Karpas-422 (cell line): ENCODE measurements at places on chromosomes 11 and 22. TPM values are rescaled to one million over a fixed set of nuclear protein-coding genes. Genes with fewer than 3 reads are reported as not detected.

- DNase-seq = no peak
Measured at GRCh38 chr11:13073119-13073981, 64.2 kb downstream of the RASSF10 start.

The CCDC88B gene
- 34.9 and 88.2 TPM in 2 replicates for total RNA-seq

DNA sequence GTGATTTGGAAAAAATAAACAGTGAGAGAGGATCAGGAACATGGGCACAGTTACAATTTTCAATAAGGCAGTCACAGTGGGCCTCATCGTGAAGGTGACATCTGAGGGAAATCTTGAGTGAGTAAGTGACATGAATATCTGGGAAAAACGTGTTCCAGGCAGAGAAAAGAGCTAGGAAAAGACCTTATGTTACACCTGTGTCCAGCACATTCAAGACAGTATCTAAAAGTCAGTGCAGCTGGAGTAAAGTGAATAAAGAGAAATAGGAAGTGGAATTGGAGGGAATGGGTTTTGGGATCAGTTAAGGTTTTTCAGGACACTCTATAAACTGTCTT is 827.5 kb upstream of the FAT3 start:
- DNase-seq = no peak

The GTSE1 gene
- 15.3 TPM in 2 replicates for total RNA-seq

DNA sequence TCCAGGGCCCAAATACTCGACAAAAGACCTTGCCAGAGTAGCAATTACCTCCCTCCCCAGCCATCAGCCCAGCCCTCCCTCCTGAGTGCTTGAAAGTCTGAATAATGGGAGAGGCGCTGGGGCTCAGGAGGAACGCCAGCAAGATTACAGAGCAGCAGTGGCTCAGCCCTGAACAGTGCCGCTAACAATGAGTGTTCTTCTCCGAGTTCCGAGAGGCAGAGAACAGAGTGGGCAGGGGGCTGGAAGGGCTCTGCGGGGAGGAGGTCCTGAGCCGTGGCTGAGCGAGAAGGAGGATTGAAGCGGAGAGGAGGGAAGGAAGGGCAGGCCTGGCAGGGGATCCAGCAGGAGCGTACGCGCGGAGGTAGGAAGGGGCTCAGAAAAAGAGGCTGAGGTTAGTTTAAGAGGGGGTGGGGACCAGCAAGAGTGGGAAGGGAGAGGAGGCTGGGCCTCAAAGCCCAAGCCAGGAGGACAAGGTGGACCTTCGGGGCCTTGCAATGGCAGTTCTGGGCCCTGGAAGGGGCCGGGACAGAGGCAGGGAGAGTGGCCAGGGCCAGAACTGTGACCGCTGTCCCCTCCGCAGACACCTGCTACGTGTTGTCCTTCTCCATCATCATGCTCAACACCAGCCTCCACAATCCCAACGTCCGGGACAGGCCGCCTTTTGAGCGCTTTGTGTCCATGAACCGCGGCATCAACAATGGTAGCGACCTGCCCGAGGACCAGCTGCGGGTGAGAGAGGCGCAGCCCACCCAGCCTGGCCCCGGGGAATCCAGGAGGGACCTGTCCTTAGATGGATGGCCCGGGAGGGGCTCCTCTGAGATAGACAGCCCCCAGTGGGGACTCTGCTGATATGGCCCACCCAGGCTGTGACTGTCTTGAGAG is 20.6 kb downstream of the CYTH4 start:
- no peak for DNase-seq

DNA sequence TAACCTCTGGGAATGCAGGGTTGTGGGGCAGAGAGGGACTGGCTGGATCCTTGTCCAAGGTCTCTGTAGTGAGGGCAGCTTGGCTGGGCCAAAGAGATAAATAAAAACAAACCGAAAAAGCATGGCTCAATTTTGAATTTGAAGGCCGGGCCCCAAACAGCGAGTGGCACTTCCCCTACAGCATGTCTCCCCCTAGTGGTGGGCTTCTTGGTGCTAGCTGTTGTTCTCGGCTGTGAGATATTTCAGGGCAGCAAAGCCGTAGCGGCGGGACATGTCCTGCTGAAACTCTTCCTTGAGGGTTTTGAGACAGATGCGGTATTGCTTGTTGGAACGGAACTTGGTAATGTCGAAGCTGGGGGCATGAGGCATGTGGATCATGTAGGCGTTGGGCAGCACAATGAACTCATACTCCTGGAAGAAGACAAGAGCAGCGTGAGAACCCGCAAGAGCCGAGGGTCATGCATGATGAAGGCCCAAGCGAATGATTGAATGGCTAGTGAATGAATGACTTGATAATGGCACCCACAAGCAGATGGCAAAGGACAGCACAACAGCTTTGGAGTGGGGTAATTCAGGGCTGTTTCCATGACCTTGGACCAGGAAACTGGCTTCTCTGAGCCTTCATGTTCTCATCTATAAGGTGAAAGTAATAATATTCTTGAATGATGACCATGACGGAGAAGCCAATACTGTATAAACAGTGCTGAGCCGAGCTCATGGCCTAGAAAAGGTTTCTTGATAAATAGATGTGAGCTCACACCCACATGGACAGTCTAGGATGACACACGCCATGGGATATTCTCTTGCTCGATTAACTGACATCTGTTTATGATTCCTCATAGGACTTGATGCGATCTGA is 216.3 kb upstream of the SYN3 start:
- DNase-seq = peak; percentile 92

The TRIM29 gene
- total RNA-seq = not detected in 2 replicates
